ENCODE measurements at places on chromosomes 1 and 21.

GRCh38 chr1:38303843-38304242, 257.2 kb upstream of the POU3F1 start:
- DNase-seq: no peak

GRCh38 chr1:200409203-200409760, 554 bp downstream of the ZNF281 start:
- peak; percentile 24 for DNase-seq

GRCh38 chr1:215710036-215710898, 143.2 kb downstream of the KCTD3 start:
- peak; percentile 50 for DNase-seq

DNA sequence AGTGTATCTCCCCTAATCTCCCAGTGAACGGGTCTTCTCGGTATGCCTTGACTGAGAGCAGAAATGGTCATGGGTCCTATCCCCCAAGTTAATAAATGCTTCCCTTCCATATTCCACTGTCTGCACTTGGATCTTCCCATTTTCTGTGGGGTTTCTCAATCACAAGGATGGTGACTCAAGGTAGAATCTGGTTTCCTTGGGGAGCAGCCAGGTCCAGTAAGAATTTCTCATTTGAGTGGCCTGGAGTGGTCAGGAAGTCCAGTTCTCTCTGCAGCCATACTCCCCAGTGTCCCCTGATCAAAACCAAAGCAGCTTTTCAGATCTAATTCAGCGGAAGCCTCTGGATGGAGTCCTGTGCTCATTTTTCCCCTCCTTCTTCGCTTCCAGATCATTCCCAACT, 14.8 kb upstream of the SLC27A3 start:
- DNase-seq: no peak

DNA sequence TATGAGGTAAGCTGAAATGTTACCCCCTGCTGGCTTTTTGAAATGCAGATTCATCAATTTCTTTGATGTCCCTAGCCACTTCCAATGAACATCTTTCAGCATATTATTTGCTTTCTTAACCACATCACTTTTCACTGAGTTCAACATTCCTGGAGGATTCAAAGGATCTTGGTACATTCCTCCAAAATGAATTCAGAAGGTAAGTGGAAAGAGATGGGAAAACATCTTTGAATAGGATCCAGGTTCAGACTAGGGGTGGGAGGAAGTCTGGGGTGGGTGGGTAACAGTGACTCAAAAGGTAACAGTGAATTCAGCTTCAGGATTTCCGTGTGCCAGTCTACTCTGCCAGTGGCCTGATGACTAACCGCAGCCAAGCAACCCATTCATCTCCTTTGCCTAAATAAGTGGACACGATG, 180.7 kb downstream of the ZC3H11B start:
- DNase-seq: no peak

Data from GM13977 (cell line).